ENCODE measurements at places on chromosomes 2 and 18. TPM values are rescaled to one million over a fixed set of nuclear protein-coding genes. Genes with fewer than 3 reads are reported as not detected.
A peak's percentile ranks its signal among the peaks of the same experiment; 100 is the strongest.

DNA sequence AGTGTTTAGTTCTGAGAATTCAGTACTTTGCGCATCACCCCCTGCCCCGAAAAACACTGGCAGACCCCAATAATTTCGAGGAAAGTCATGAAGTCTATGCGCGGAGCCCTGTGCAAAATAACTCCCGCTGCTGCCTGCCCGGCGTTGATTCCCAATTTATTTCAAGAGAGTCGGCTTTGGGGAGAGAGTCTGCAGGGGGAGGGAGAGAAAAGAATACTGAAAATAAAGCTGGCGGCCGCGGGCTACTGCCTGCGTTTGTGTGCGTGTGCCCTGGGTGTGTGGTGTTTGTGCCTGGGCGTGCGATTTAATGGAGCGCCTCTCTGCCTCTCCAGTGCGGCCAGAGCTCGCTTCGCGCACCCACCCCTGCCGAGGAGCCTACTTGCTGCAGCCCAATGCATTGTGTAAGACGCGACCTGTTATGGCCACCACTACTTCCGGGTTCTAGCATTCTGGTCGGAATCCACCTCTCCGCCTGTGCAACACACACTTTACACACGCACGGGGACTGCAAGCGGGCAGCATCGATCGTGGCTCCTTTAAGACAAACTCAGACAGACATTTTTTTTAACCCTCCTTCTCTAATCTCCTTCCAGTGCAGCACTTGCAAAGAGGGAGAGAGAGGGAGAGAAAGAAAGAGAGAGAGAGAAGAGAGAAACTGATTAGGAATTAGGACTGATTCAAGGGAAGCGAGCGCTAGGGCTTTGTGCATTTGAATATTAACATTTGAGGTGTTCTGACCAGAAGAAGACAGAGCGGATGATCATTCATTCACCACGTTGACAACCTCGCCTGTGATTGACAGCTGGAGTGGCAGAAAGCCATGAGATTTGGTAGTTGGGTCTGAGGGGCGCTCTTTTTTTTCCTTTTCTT, at the start of gene MEIS1:
TSS of gene MEIS1 (plus strand) at position 447 of the 870 bp plus-strand sequence. CDS start 732 bp downstream, outside the sequence.
- ATAC-seq: peak; percentile 91

DNA sequence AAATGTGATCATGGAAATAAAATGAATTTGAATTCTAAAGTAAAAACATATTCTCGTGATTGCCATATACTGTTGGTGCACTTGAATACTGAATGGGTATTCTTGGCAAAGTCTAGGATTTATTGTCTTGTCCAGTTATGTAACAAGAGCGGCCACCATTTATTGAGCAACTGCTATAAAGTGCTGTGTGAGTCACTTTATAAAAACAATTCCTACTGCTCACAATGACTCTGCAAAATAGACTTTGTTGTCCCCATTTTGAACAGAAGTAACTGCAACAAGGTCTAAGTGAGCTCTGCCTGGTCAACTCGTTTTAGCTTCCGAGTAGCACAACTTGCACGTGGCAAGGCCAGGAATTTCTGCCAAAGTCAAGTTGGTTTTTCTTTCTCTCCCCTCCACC, 995.6 kb upstream of the FANCL start:
- ATAC-seq: no peak

- ATAC-seq: peak; percentile 61
Observed at GRCh38 chr2:159797543-159798375, at the start of gene CD302. CD302 (minus strand) TSS chr2:159798208; CDS start chr2:159798198, 10 bp downstream.

Gene CHRND
- not detected for total RNA-seq

Measured in esophagus mucosa (tissue), 1 donor.